Activated CD4-positive, alpha-beta T cell treated with anti-CD3 and anti-CD28 coated beads, Interleukin-2, amount 50 U/mL, for 48 hours (primary cell): ENCODE measurements at places on chromosomes 13 and 19.
A peak's percentile ranks its signal among the peaks of the same experiment; 100 is the strongest.

DNA sequence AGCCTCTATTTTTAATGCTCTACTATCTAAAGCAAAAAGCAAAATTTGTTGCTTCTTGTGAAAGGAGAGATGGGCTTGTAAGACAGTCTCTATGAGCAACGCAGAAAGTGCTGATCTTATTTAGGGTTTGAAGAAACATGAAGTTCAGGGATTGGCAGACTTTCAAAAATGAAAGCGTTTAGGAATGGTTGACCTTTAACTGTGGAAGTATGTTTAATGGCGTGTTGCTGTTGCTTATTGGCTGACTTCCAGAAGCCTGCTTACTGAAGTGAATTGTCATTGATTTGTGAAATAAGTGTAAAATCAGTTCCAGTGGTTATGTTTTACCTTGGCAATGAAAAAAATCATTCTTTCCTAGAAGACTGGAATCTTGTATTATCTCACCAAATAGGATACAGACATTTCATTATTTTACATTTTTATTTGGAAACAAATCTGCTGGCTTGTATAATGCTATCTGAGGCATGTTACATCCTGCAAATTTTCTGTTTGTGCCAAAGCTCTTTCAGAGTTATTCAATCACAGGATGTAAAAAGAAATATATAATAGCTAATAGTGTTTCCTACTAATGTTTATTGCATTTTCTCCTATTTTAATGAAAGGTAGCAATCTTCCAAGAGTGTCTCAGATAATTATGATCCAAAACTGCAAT lies 221.3 kb upstream of the SLITRK6 start:
- no peak for DNase-seq

GRCh38 chr13:37602733-37603381 lies 4.3 kb upstream of the POSTN start:
- DNase-seq: no peak

DNA sequence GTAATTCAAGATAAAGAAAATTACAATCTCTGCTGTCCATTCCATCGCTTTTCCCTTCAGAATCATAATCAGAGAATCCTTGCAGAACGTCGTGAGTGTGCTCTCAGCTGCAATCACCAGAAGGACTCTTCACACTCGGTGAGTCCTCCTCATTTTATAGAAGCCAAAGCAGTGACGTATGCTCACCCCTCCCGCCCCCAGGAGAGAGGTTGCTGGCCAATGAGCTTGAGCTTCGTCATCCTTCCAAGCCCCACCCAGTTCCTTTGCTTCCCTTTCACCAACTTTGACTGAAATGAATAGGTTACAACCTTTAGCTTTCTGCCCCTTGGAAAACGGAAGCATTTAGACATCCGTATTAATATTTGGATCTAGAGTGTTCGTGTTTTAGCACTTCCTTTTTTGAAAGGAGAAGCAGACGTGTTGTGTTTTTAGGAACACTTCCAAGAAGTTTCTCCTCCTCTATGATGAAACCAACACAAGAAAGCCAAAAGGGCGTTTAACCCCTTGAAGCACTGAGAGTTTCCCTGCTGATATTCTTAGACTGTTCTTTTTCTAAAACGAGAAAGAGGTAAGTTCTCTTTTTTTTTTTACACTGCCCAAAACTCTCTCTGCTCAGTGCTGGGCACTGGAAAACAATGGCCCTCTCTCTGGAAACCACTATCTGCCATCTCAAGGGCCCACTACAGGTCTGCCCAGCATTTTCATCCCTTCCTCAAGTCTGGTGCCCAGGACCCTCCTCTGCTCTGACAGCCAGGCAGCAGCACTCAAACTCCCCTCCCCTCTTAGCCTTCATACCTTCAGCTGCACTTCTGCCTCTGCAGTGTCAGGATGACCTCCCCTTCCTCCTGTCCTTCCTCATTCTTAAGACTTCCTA lies 44.3 kb upstream of the CEACAM21 start:
- peak; percentile 85 for DNase-seq

DNA sequence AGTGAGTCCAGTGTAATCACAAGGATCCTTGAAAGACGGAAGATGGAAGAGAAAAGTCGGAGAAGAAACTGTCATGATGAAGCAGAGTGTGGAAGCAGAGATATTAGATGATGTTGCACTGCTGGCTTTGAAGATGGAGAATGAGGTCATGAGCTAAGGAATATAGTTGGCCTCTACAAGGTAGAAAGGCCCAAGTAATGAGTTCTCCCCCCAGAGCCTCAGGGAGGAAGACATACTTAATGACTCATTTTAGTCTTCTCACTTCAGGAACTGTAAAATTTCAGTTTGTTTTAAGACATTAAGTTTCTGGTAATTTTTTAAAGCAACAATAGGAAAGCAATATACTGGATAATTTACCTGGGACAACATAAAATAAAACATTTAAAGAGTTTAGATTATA lies 1331.5 kb upstream of the PCDH20 start:
- no peak for DNase-seq

DNA sequence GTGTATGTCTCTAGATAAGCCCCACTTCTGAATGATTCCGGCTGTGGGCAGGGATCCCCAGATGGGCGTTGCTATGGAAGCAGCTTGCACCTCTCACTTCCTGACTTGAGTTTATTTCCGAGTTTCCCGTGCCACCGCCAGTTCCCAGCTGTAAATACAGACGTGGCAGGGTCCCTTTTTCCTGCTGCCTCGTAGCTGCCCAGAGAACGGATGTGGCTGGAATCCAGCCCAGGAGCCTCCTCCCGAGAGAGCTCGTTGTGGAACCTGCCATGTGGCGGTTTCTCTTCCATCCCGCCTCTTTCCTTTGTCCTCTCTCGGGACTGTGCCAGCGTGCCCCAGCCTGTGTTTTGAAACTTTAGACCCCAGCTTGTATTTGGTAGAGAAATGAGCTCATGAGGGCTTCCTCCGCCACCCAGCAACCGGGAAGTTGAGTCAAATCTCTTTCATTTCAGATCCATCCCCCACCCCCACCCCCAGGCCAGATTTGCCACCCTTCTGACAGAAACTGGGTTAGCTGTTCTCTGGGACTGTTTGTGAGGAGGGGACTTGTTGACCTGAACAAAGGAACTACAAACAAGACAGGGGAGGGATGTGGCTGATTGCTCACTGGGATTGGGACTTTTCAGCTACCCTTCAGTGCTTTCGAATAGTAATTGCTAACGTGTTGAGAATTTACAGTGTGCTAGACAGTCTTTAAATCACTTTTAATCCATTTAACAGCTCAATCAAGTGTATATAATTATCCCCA lies 96.6 kb downstream of the SIPA1L3 start:
- peak; percentile 56 for DNase-seq

DNA sequence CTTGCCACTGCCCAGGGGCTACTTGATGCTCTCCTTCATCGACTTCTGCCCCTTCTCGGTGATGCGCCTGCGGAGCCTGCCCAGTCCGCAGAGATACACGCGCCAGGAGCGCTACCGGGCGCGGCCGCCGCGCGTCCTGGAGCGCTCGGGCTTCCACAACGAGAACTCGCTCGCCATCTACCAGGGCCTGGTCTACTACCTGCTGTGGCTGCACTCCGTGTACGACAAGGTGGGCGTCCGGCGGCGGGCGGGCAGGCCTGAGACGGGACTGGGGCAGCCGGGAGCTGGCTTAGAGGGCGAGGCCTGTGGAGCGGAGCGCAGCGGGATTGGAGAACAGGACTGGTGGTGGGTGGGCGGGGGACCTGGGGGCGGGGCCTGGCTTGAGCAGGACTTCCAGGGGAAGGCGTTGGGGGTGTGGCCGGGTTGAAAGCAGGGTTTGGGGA lies 12.7 kb upstream of the PSMD8 start:
- DNase-seq: peak; percentile 83

- peak; percentile 62 for DNase-seq
Observed at GRCh38 chr19:19597809-19598306, 20.6 kb downstream of the PBX4 start.

DNA sequence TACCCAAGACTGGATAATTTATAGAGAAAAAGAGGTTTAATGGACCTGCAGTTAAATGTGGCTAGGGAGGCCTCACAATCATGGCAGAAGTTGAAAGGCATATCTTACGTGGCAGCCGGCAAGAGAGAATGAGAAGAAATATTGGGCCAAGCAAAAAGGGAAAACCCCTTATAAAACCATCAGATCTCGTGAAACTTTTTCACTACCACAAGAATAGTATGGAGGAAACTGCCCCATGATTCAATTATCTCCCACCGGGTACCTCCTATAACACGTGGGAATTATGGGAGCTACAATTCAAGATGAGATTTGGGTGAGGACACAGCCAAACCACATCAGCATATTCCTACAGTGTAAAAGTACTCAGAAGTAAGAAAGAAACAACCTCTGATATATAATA lies 4.7 kb upstream of the KBTBD7 start:
- no peak for DNase-seq

DNA sequence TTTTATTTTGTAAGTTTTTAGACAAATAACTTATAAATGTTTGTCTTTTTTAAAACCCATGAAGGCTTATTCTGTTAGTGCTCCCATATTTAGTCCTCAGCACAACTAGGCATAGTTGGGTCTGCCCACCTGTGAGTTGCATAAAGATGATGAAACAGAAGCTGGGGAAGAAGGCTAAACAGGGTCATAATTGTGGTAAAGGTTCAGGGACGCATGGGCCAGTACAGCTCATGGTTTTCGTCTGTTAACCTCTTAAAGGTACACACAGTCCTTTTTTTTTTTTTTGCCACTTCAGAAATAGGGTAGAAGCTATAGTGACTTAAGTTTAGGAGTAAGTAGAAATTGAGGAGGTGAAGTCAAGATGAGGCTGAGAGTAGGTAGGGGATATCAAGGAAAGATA lies 58.3 kb downstream of the TM9SF2 start:
- no peak for DNase-seq

DNA sequence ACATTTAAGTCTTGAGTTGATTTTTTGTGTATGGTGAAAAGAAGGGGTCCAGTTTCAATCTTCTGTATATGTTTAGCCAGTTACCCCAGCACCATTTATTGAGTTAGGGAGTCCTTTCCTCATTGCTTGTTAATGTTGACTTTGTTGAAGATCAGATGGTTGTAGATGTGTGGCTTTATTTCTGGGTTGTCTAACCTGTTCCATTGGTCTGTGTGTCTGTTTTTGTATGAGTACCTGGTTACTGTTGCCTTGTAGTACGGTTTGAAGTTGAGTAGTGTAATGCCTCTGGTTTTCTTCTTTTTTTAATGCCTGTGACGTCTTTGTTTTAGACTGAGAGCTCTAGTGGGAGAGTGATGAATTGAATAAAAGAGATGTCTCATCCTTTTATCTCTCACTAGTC lies 83.2 kb downstream of the NBEA start:
- DNase-seq: no peak

DNA sequence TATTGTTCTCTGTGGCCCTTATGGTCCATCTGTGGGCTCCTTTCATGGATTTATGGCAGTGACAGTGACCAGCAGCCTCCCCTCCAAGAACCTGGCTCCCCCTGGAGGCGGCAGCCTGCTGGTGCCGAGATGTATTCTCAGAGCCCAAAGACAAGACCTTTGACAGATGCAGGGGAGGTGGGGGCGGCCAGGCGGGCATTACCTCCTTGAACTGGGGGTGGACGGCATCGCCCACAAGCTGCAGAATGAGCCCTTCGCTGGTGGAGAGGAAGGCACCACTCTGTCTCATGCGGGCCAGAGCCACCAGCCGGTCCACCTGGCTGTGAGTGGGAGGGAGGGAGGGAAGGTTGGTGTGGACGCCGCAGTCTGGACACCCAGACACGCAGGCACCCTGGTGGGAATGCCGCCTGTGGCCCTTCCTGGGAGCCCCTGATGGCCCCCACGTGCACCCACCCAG lies 6.6 kb downstream of the ISOC2 start:
- DNase-seq: peak; percentile 51

- no peak for DNase-seq
Observed at GRCh38 chr19:51070334-51071094, 5.6 kb upstream of the KLK13 start.

DNA sequence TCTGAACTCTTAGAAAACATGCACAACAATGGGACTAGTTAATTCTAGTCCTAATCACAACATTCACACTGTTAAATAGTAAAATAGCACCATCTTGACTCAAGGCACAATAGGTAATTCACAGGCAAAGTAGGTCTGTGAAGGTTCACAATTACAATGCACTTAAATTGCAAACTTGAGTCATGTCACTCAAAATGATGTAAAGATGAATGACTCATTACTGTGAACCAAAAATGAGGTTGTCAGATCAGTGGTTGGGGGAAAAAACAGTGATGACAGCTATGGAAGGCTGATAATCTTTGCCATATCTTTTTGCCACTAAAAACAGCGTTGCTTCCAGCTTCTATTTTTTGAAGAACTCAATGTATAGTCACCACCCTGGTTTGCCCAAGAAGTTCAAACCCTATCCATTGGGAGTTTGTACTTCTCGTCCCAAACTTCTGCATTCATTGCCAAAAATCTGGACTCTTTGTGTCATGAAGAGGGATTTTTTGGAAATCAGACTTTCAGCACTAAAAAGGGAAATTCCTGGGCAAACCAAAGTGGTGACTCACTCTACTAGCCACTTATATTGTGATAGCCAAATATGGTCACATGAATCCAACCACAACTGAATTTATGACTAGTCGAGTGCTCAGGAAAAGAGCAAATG lies 200.9 kb upstream of the TMTC4 start:
- no peak for DNase-seq

GRCh38 chr13:75426421-75426820 lies 55.5 kb downstream of the TBC1D4 start:
- no peak for DNase-seq

- DNase-seq: no peak
Observed at GRCh38 chr13:111852725-111853518, 214.0 kb upstream of the SOX1 start.

- DNase-seq: no peak
Observed at GRCh38 chr13:97390941-97391600, 42.9 kb upstream of the RAP2A start.

- DNase-seq: peak; percentile 35
Observed at GRCh38 chr19:14433554-14434501, 722 bp downstream of the PKN1 start.

DNA sequence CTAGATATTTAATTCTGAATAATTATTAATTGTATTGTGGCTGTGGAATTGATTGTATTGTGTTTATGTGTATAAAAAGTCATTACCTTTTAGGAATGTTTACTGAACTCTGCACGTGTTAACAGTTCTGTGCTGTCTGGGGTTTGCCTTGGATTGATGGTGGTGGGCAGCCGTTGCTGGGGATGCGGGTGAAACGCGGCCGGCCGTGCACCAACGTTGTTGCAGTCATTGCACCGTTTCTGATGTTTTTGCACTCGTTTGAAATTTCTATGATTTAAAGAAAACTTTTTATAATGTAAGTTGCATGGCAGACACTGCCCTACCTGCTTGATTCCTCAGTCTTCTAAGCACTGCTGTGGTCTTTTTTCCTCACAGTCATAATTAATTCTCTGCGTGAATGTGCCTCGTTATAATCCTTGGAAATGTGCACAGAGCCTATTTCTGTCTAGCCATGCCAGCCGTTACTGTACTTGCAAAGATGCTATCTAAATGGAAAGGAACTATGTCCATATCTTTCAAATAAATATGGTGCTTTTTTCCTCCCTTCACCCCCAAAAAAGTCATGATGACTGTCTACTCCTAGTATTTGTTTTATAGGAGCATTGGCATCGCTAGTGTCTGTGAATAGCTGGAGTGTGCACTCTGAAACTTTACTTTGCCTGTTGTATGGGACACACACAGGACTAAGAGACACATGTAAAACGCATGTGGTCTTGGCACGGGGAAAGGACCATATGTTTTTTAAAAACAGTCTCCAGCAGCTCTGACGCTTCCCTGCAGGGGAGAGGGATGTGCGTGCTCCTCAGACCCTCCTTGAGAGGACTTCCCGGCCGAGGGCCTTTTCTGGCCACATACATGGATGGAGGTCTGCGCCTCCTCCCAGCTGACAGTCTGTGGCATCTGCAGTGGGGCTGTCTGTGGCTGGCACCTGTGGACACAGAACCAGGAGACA lies 40.7 kb upstream of the MCF2L start:
- no peak for DNase-seq
